Omental fat pad (tissue), 4 donors: ENCODE measurements at places on chromosomes 5 and 9.

DNA sequence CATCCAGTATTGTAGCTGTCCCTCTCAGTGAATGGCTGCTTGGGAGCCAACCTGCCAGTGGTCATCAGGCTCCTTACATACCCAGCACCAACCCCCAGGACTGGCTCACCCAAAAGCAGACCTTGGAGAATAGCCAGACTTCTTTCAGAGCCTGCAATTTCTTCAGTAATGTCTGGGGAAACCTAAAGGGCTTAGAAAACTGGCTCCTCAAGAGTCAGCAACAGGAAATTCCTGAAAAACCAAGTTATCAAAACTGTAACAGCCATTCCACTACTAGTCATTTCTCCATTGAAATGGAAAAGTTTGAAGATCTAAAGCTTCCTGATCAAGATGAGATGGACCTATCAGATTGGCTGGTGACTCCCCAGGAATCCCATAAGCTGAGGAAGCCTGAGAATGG is 12.3 kb upstream of the STING1 start:
- DNase-seq, result no peak

- no peak for DNase-seq
Observed at GRCh38 chr9:76151267-76151666, 243.0 kb downstream of the RFK start.

GRCh38 chr5:37807621-37808301 is 32.1 kb downstream of the GDNF start:
- DNase-seq, result no peak

DNA sequence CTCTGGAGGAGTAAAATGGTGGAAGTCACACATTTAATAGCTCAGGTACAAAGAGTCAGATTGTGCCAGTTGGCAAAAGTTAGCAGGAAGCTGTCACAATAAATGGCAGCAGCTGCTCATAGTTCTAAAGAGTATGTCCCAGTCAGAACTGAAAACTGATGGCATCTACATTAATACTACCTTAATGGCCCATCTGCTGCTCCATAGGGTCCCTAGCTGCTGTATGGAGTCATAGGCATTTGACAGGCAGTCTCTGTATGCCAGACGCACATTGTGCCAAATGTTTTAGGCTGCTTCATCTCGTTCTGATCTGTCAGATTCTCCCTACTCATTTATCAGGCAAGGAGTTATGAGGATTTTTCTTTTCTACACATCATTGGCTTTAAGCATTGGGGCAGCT is 515.8 kb upstream of the ARRDC3 start:
- DNase-seq, result no peak

DNA sequence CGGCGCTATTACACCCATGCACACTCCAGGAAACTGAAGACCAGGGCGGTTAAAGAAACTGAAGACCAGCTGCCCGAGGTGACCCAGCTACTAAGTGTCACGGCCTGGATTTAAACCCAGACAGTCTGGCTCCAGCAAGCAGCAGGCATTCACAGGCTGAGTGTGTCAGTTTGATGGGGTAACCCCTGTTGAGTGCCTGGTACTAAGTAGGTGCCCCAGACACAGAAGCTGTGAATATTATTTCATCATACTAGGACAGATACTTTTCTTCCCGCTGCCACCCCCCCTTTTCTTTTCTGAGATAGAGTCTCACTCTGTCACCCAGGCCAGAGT is 7.3 kb downstream of the ENG start:
- DNase-seq, result no peak

- DNase-seq, result no peak
Observed at GRCh38 chr9:126207256-126207655, 119.4 kb upstream of the MVB12B start.

DNA sequence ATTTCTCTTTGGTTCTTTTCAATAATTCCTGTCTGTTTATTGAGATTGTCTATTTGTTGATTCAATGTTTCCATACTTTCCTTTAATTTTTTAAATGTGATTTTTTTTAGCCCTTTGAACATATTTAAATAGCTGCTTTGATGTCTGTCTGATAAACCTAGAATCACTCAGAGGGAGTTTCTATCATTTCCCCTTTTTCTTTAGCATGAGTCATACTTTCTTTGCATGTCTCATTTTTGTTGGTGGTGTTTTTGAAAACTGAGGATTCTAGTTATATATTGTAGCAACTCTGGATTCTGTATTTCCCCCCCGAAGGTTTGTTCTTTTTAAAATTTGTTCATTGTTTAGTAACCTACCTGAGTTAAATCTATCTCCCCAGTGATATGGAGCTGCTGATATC is 24.2 kb upstream of the ZNF618 start:
- DNase-seq, result no peak

DNA sequence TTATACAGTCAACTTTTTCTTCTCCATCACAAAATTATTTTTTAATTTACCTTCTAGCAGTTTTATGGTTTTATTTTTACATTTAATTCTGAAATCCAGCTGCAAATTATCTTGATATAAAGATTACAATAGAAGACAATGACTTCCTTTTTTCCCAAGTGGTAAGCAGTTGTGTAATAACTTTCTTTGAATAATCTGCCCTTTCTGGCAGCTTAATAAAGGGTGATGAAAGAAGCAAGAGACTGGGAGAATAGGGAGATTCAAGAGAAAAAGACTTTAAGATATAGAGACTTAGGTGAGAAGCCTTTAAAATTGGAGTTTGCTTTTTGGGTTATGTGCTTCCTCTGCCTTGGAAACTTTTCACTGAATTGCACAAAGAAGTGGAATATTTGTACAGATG is 100.4 kb upstream of the FREM1 start:
- no peak for DNase-seq

DNA sequence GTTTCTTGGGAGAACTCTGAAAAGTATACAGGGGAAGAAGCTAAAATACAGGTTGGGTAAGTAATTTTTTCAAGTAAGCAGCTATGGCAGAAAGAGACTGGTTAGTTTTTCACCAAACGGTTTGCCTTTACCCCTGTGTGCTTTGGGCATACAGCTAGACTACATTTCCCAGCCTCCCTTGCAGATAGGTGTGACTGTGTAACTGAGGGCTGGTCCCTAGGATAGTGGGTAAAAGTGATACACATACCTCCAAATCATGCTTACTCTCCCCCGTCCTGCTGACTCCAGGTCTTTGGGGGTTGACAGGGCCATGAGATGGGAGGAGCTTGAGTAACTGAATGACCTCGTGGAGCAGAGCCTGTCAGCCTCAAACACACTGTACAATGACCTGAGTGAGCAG is 208.6 kb upstream of the GDNF start:
- no peak for DNase-seq

DNA sequence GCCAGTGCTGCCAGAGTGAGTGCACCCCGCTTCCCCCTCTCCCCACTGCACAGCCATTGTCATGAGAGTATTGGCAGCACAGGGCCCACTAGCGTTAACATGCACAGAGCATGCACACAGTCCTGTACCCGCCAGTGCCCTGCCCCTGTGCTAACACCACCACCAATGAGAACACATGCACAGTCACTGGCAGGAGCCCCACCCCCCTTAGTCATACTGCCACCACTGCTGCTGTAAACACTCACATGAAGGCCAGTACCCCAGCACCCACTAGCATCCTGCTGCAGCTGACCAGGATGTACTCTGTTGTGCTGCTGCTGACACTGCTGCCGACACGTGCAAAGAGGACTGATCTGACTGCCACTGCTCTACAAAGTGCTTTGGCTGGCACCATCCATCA is 19.5 kb upstream of the RANBP6 start:
- DNase-seq, result no peak

GRCh38 chr5:107217721-107218130 is 453.0 kb downstream of the EFNA5 start:
- no peak for DNase-seq

- DNase-seq, result no peak
Observed at GRCh38 chr5:60333005-60333571, 366.9 kb downstream of the DEPDC1B start.

- no peak for DNase-seq
Observed at GRCh38 chr5:37249815-37250164, 614 bp upstream of the CPLANE1 start.

DNA sequence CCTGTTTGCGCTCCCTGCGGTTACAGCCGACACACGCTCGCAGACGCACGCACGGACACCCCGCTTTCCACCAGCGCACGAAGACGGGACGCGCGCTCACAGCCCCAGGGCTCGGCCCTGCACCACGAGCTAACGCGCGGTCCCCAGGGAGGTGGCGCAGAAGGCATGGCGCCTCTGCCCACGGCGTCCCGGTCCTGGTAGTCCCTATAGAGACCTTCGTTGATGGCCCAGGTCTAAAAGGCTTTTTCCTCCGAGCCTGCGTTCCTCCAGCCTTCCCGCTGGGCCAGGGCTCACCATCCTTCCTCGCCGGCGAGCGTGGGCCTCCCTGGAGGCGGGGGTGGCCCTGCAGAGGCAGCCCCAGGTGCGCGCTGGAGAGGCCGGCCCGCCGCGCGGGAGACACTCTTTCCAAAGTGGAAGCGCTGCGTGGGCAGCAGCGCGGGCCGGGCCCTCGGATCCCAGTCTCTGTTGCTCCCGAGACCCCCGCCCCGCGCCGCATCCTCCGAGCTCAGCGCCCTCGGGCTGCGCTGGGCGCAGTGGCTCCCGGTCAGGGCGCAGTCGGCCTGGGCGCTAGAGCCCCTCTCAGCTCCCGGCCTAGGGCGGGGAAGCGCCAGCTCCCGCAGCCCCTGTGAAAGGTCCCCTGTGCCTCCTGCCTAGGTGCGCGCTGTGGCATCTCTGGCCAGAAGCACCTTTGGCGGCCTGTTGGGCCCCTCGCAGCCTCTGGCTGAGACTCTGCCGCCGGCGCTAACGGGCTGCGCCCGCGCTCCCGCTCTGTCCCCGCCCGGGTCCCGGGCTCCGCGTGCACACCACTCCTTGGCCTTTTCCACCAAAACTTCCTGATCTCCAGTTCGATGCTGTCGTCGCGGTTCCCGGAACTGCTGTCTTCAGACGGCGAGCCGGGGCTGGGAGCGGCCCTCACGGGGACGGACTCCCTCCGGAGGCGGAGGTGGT is 31.9 kb upstream of the FANCC start:
- DNase-seq, result no peak

GRCh38 chr9:68608763-68609162 is 68.1 kb upstream of the TMEM252 start:
- no peak for DNase-seq

DNA sequence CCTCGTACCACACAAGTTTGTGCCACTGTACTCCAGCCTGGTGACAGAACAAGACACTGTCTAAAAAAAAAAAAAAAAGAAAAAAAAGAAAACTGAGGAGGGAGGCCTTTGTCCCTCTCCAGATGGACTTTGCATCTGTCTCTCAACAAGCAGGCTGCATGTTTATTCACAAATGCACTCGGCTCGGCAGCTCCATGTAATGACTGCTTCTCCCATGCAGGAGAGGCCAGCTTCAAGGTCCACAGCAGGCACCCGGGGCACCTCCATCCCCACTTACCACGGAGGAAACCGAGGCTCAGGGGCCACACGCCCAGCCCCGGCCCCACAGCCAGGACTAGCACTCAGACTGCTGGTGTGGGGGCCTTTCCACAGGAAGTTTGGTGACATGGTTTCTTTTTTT is 13.1 kb upstream of the NCS1 start:
- DNase-seq, result no peak

- no peak for DNase-seq
Observed at GRCh38 chr5:111927191-111927590, 170.2 kb upstream of the NREP start.

GRCh38 chr9:97363661-97364299 is 48.1 kb upstream of the TDRD7 start:
- DNase-seq, result no peak

- no peak for DNase-seq
Observed at GRCh38 chr5:87231037-87231808, 36.5 kb upstream of the RASA1 start.

DNA sequence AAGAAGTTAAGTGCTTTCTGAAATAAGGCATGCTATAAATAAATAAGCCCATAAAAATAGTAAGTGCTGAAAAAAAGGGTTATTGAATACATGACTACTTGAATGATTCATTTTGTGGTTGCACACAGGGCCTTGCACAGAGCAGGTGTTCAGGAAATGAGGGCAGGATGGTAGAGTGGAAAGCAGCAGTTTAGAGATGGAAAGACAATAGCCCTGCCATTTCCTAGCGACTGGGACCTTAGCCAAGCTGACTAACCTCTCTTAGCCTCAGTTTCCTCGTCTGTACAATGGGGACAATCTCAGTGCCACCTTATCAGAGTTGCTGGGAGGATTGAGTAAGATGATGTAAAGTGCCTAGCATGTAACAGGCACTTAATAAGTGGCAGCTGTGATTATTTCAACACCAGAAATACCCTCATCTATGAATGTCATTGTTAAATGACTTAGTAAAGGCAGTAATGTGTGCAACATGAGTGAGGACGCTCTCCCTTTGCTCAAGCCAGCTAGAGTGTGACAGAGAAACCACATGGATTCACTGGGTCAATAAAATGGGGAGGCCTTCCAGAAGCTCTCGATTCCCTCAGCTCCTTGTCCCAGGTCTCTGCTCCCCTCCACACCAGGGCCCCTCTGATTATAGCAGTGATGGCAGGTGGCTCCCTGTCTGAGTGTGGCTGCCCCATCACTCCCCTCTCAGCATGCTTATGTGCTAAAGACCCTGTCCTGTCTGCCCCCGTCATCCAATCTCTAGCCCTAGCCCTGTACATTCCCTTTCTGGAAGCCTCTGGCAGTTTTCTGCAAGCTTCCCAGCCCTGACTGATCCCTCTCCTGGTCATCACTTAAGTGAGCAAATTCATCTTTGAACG is 16.0 kb upstream of the PHF19 start:
- DNase-seq, result no peak

DNA sequence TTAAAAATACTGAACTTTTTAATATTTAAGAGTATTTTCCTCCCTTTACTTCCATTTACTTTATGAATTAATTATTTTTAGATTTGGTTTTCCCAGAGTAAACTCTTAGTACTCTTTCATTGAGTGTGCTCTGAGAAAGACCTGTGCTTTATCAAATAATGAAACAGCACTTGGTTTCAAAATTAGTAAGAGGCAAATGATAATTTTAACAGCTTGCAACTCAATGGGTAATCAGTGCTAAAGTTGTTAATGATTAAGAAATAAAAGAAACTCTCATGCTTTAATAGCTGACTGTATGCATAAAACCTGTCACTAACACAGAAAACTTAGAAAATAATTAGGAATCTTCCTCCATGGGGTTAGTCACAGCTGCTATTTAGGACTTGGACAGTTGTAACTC is 244.4 kb downstream of the RFX3 start:
- no peak for DNase-seq

DNA sequence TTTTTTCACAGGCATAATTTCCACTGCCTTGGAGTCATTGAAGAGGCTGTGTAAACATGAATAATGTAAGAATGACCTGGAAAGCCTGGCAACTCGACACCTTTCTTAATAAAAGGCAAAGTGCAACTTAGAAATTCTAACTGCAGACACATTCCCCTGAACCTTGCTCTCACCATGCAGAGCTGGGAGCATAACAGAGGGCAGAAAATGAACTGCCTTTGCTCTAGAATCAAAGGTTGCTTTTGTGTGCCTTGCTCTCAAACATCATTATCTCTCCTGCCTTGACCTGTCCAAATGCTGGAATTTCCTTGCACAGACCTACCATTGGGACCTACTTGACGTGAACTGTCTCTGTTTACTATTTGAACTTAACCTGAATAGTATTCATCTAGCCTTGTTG is 462.0 kb upstream of the ZNF462 start:
- DNase-seq, result no peak
